ENCODE measurements at places on chromosomes 12 and 14.

GRCh38 chr12:46221255-46222128, 47.4 kb downstream of the SLC38A1 start:
- DNase-seq = peak; percentile 55

GRCh38 chr12:1939801-1940607, 21.6 kb upstream of the CACNA2D4 start:
- DNase-seq = peak; percentile 69

DNA sequence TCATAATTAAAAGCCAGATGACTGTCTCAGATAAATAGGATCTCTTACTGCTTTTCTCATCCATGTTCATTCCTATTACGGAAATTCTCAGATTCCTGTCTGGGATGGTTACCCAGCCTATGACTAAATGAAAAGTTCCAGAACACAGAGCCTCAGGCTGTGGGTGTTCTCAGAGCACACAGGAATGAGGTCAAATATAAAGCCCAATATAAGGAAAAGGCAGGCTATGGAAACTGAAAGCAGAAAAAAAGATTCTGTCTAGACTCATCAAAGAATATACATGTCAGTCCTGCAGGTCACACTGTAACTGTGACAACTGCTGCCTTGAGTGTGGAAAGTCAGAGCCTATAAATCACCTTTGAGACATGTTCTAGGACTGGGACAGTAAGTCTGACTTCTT, 64.3 kb downstream of the DCAF5 start:
- peak; percentile 73 for DNase-seq

DNA sequence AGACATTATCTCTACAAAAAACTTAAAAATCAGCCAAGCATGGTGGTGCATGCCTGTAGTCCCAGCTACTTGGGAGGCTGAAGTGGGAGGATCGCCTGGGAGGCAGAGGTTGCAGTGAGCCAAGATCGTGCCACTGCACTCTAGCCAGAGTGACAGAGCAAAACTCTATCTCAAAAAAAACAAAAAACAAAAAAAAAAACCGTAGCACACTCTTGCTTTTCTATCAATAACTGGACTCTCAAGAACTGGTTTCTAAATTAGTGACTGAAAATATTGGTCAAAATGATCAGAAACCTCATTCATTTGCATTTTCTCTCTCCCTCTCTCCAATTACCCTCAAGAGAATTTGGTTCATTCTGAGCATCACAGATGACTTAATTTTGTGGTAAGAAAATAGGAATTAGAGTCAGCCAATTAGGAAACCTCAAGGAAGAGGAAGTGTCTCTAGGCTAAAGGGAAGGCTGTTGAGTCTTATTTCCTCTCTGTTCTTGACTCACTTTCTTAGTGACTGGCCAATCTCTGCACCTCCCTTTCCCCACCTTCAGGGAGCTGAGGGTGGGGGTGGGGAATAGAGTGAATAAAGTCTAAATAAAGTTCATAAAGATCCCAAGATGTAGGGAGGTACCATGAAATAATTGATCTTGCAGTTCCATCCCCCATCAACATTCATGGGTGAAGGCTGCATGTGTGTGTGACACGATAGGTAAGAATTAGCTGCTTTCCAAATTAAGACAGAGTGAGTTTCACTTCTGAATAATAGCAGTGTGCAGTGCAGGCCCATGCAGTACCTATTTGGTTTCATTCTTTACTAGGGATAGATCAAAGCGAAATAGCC, 6.8 kb upstream of the PSMA6 start:
- DNase-seq = peak; percentile 50

DNA sequence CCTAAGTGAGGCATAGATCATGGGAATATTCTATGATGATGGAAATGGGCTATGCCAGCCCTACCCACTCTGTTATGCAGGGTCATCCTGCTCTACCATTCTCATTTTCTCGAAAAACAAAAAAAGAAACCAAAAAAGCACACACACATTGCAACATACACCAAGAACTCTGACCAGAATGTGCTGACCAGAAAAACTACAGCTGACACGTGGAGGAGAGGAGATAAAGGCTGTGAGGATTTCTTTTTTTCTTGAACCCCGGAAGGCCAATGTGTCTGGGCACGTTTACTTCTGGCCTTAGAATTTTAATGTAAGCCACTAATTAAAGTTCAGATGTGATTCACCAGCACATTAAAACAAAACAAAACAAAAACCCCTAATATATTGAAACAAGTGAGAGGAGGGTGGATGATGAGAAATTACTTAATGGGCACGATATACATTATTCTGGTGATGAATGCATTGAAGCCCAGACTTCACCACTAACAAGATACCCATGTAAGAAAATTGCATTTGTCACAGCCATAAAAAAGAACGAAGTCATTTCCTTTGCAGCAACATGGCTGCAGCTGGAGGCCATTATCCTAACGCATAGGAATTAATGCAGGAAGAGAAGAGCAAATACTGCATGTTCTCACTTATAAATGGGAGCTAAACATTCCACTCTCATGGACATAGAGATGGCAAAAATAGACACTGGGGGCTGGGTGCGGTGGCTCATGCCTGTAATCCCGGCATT, 66.3 kb upstream of the PLEKHG3 start:
- peak; percentile 72 for DNase-seq

DNA sequence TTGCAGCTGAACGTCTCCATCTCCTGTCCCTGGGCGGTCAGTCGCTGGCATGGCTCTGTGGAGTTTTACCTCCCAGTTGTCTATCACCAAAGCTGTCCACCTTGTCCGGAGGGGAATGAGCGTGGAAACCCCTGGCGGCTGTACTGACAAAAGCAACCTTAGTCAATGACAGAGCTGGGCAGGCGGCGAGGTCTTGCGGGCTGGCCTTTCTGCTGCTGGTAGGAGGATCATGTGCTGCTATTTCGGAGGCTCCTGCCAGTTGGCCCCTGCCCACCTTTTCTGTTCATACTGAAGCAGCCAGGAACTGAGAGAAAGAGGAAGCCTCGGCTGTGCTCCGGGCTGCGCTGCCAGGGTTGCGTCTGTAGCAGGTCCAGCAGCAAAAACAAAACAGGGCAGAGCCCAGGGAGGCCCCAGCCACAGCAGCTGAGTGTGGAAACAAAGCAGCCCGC, 57.7 kb downstream of the HMGA2 start:
- DNase-seq = no peak

DNA sequence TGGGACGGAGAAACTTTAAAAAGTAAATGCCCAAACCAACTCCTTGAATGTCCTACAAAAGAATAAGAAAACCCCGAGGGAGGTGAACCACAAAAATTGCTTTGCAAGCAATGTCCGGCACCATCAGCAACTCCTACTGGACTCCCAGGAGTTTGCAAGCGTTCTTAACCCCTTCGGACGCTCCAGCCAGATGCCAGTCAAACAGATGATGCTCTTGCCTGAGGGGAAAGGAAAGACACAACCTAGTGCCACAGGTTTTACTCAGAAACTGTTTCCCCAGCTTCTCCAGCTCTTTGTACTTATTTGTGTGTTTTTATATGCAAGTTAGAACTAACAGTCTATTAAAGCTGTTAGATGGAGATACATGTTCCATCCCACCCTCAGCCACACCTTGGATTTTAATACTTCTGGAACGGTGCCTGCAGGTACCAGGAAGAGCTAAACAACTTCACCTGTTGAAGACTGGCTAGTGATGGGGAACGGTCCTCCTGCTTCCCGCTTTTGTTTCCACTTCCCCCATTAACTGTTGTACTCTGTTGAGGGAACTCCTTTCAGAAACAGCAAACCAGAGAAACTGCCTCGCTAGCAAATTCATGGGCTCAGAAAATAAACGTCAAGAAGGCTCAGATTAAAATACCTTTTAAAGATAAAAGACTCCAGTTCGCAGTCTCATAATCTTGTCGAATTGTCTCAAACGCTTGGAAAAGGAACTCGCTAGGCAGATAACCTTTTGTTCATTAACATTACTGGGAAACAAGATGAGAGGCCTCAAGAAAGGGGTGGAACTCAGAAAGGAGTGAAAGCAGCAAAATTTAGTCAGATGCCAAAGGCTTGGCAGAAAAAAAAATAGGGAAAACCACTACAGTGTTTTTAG, 1.1 kb upstream of the FERMT2 start:
- DNase-seq = peak; percentile 72

- peak; percentile 73 for DNase-seq
Measured at GRCh38 chr14:55600784-55601561, 21.0 kb downstream of the KTN1 start.

- DNase-seq = no peak
Measured at GRCh38 chr14:52029881-52030280, 39.0 kb downstream of the NID2 start.

- no peak for DNase-seq
Measured at GRCh38 chr14:65354715-65355114, 57.8 kb upstream of the FUT8 start.

DNA sequence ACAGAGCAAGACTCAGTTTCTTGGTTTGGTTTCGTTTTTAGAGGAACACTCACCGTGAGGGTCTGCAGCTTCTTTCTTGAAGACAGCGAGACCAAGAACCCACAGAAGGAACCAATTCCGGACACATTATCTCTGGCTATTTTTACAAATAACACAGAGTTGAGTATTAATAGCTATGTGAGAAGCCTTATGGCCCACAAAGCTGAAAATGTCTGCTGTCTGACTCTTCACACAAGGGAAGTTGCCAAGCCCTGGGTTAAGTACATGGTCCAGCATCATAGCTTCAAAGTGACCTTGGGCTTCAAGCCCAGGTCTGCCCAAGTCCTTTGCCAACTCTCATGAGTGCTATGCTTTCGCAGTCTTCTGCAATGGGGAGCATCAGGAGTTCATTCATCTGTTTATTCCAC, 2.6 kb upstream of the LGMN start:
- no peak for DNase-seq

GRCh38 chr12:108930155-108930554, 50.3 kb downstream of the DAO start:
- no peak for DNase-seq

- DNase-seq = no peak
Measured at GRCh38 chr14:55316564-55316963, 45.3 kb downstream of the FBXO34 start.

DNA sequence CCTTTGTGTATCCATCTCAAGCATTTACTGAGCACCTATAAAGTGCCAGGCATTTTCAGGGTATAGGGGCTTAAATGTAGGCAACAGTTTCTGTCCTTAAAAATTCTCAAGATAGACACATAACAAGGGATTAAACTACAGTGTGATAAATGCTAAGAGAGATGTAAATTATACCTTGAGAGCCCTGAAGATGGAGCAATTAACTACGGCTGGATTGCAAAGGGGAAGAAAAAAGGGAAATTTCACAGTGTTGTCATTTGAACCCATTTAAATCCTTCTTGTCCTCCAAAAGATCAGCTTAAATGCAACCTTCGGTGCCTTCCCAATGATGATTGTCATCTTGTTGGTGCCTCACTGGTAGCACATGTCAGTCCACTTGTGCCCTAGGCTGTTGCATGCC, 11.5 kb upstream of the IL26 start:
- no peak for DNase-seq

DNA sequence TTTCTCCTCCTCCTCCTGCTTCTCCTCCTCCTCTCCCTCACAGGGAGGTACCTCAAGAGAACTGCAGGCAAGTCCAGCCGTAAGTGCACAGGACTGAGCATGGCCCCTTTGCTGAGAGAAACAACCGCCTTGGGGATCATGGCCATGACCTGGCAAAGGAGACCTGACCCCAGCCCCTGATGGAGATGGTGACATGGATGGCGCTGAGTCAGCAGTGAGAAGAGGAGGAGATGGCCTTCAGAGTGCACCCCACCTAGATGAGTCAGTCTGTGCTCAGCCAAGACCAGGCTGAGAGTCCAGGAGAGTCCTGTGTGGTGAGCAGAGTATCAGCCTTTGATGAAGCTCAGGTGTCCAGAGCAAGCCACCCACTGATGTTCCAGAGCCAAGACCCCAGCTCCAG, 36.4 kb downstream of the MEG3 start:
- peak; percentile 22 for DNase-seq

- DNase-seq = no peak
Measured at GRCh38 chr12:119956047-119956446, 33.0 kb upstream of the BICDL1 start.

- DNase-seq = peak; percentile 60
Measured at GRCh38 chr12:81573228-81573627, 185.9 kb downstream of the PPFIA2 start.

DNA sequence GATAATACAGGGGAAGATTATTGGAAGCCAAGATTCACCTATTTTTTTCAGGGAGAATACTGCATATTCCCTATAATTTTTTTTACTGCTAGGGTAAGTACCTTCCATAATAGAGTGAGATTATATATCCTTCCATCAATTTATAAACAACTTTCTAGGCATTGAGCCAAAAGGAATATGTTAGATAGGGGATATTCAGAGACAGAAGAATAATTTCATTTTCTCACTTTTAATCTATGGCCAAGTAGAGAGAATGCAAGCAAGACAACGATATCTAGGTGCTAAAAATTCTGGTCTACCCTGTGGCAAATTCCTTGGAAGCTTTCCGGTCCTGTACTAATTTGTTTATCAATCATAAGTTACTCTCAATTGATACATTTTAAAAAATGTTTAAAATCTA, 69.7 kb upstream of the STAC3 start:
- no peak for DNase-seq

GRCh38 chr12:117377758-117378157, 16.3 kb upstream of the NOS1 start:
- DNase-seq = no peak

DNA sequence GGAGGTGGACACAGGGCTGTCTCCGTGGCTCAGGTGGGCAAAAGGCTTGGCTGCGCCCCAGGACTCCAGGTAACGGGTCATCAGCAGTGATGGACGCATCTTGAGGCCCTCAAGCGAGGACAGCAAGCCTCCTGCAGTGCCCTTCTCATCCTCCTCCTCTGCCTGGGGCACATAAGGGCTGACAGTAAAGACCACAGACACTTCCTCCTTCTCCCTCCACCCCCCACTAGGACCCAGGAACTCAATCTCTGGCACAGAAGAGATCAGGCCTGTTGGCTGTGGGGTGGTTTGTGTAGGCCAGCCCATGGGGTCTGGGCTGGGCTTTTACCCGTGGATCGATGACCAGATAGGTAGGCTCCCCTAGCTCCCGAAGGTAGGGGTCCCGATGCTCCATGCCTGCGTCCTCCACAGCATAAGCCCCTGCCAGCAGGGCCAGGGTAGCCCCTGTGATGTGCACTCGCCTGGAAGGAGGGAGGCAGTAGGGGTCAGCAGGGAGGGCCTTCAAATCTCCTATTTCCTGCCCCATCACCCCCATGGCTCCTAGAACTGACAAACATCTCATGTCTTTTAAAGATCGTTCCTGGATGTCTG, 5.7 kb downstream of the ADCY4 start:
- DNase-seq = no peak

Measured in fibroblast of skin of right biceps (primary cell).